Non-pigmented ciliary epithelial cell (primary cell): ENCODE measurements at places on chromosomes 11 and 22.

DNA sequence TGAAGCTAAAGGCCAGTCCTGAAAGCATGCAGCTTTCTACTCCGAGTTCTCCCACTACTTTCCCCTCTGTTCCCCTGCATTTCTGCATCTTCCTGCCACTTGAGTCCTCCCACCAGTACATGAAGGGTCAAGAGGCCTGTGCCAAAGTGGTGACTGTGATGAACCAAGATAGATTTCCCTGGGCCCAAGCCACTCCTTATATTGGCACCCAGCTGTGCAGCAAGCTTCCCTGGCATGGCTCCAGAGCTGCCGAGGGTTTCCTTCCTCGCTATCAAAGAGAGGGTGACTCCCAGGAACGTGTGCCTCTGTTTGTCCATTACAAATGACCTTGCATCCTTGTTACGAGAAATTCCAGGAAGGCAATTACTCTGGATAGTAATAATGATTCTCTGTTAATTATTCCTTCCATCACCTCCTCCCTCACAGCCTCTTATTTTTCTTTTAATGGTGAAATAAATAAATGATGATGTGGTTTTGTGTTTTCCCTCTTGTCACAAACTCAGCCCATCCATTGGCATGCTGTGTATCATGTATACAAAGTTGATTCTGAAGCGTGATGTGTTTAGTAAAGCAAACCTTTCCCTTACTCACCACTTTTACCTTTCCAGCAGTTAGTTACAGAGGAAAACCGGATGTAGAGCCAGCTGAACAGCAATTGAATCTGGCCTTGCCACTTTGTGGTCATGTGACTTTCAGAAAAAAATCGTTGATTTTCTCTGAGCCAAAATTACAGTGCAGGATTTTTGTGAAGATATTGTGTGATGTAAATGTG, 8.3 kb downstream of the SRSF8 start:
- no peak for DNase-seq

DNA sequence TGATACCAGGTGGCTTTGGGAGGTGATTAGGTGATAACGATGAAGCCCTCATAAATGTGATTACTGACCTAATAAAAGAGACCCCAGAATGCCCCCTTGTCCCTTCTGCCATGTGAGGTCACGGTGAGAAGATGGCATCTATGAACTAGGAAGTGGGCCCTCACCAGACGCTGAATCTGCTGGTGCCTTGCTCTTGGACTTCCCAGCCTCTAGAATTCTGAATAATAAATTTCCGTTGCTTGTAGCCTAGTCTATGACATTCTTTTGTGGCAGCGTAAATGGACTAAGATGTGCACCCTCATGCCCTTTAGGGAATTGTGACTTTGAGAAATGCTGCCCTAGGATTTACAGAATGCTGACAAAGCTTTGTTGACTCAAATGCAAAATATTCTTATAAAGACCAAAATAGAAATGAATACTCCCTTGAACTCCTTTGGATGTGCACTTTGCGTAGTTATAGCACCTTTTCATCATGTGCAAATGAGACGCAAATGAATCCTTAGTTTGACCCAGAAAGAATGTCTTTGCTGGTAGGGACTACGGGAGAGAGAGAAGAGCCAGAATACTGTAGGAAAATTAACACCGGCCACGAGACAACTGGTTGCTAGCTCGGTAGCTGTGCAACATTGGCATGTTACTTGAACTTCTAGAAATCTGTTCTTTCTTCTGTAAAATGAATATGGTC, 24.8 kb upstream of the EHF start:
- no peak for DNase-seq

GRCh38 chr11:45413156-45413858, 127.2 kb upstream of the SYT13 start:
- DNase-seq: no peak

GRCh38 chr11:35214792-35215193, 75.8 kb downstream of the CD44 start:
- DNase-seq: peak; percentile 98

- DNase-seq: no peak
These were observed 166.2 kb downstream of the LDLRAD3 start for GRCh38 chr11:36109850-36110606.

- DNase-seq: no peak
These were observed 20.8 kb downstream of the KRTAP5-6 start for GRCh38 chr11:1717745-1718144.

DNA sequence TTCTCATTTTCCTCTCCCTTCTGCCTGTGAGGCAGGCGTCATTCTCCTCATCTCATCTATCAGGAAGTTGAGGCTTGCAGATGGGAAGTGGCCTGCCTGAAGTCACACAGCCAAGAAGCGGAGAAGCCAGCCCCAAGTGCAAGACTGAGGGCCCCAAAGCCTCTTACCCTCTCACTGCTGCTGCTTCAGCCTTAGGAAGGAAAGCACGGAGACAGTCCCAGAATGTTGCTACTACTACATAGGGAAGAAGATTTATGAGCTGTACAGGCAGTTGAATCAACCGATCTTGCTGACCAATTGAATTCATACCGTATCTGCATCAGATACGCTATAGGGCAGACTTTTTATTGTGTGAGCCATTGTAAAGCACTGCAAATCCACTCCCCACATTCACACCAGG, 89.0 kb downstream of the CWC15 start:
- DNase-seq: no peak

GRCh38 chr22:50548040-50548920, 2.6 kb downstream of the KLHDC7B start:
- DNase-seq: no peak

- DNase-seq: peak; percentile 47
These were observed 148.8 kb downstream of the CRYBB2 start for GRCh38 chr22:25368271-25368670.

DNA sequence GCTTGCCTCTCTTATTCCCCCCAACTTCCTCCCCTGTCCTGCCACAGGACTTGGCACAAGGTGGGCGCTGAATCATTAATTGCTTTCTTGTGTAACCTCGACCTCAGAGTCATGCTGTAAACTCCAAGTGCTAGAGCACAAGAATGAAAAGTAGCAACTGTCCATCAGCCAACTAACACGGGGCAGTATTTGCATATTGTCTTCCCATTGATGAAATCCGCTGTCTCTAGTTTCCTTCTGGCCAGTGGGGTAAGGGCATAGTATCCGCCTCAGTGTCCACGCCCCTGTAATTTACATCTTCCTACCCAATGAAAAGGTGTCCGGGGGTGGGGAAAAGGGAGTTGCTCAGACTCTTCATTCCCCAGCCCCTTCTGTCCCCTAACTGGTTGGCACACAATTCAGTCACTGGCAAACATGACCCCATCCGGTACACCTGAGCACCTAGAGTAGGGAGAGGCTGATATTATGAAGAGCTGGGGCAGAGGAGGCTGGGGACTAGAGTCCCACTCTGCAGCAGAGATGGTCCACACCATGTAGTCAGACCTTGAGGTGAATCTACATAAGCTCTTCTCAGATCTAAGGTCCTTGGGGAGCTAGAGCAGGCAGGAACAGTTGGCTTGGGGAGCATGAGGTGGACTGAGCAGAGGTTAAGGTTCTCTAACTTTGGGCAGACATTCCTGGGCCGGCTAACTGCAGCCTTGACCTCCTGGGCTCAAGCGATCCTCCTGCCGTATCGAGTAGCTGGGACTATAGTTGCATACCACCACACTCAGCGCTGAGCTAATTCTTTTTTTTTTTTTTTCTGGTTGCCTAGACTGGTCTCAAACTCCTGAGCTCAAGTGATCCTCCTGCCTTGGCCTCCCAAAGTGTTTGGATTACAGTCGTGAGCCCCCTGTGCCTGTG, 6.8 kb upstream of the GGA1 start:
- DNase-seq: no peak

DNA sequence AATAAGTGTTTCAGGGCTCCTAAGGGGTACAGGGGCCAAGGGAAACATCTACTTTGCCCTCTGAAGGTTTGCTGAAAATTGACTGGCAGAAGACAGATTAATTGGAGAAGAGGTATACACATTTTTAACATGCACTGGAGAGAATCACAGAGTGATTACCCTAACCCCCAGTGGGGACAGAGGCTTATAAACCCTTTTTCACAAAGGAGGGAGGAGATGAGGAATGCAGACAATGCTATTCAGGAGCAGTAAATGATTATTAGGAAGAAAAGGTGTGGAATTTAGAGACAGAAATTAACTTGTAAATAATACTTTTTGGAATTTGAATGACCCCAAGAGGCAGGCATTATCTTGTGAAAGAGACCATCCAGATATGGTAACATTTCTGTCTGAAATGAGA, 582.4 kb upstream of the B3GAT1 start:
- DNase-seq: no peak

GRCh38 chr11:119206511-119207414, 624 bp downstream of the CBL start:
- no peak for DNase-seq

- no peak for DNase-seq
These were observed 463.1 kb upstream of the FAT3 start for GRCh38 chr11:91761406-91762025.

DNA sequence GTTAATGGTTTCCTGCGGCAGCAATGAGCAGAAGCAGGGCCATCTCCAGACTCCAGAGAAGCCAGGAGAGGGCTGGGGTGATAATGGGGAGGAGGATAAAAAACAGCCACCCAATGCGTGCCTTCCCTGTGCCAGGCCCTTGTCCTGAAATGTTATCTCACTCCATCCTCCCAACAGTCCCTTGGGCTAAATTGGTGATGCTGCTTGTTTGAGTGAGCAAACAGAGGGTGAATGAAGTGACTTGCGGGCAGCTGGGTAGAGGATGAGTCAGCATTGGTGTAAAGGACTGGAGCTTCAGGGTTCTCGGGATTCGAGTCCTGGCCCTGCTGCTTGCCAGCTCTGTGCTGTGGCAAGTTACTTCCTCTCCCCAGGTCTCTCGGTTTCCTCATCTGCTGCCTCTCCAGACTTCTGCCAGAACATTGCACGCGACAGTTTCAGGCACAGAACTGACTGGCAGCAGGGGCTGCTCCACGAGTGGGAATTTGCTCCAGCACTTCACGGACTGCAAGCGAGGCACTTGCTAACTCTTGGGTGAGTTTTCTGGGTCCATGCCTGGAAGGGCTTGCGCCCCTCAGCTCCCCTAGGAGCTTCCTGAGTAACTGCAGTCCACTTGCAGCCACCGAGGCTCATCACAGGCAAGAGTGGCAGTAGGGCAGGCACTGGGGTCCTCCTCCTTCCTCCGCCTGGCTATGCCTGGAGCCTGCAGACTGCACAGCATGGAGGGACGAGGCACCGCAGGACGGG, at the start of gene P2RY6:
Gene P2RY6 (plus strand): TSS at position 403 of the 744 bp plus-strand sequence. CDS start 24,181 bp downstream, outside the sequence.
- DNase-seq: no peak

DNA sequence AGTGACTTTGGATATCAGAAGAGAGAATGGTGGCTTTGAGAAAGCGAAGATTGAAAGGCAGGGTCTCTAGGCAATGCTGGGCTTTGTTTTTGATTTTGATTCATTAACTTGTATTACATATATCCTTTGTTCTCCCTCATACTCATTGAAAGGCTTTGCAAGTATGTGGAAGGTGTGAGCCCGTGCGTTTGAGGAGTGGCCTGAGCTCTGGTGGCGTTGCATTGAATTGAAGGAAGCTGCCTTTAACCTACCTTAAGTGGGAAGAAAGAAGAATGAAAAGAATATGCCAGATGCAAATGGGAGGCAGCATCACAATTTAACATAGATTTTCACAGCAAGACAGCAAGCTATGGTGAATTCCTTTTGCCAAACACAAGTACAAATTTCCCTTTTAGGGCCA, 6.7 kb downstream of the MMP7 start:
- DNase-seq: no peak

DNA sequence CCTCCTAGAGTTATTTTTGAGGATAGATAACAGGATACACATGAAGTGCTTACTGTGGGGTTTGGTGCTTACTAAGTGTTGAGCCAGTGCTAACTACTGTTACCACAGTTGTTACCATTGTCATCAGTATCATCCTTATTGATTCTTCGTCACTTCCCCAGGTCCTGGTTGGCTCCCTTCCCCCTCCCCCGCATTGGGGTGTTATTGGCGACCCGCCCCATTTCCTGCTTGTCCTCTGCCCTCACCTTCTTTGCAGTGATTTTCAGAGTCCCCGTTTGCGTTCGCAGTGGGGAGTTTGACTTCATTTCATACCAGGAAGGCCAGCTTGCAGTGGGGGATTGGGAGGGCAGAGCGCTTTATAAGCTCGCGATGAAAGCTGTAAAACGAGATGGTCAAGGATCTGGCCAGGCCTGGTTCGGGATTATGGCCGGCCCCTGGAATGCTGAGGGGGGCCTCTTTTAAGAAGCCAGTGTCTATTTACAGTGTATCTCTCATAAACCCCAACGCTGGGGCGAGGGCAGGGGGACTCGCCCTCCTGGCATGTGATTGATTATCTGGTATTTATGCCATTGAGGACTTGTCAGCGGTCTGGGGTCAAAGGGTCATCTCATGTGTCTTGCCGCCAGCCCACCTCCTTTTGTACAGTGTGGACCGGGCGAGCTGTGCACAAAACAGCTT, 84.6 kb upstream of the NNMT start:
- DNase-seq: no peak

GRCh38 chr11:36436064-36436463, 74.0 kb downstream of the TRAF6 start:
- no peak for DNase-seq
